ENCODE measurements at places on chromosomes 12 and 14.
A peak's percentile ranks its signal among the peaks of the same experiment; 100 is the strongest.

- peak overlapping the region; percentile 52 for H3K4me3 ChIP-seq
- H3K27me3 ChIP-seq, result peaks cover 8% of the 10 kb centered on the region
- H3K4me1 ChIP-seq, result peaks cover 72% of the 10 kb centered on the region
- no peak for DNase-seq
Observed at GRCh38 chr14:104977008-104977680, 1.0 kb downstream of the AHNAK2 start.

DNA sequence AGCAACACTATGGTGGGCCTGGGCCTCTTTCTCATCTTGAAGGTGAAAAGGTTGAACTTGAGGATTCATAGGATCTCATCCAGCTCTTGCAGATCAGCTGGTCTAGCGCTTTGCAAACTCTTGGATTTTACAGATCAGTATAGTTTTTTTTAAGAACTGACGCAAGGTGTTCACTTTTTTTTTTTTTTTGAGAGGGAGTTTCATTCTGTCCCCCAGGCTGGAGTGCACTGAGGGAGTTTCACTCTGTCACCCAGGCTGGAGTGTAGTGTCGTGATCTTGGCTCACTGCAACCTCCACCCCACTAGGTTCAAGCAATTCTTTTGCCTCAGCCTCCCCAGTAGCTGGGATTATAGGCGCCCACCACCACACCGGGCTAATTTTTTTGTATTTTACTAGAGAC lies 20.4 kb upstream of the LGMN start:
- H3K4me1 ChIP-seq, result no peaks in the 10 kb centered on the region
- no peak for DNase-seq

DNA sequence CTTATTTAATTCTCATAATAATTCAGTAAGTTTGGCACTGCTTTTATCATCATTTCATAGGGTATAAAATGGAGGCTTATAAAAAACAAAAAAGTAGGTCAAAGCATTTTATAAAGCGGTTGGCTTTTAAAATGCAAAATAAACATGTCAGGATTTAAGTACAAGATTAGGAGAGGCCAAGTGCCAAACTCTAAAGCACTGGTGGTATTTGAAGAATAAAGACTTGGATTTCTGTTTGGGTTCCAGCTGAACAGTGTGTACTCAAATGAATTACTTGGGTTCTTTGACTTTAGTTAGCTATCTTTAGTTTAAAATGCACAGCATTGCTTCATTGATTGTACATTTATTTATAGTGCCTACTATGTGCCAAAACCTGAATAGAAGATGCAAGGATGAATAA lies 966.6 kb upstream of the SEL1L start:
- DNase-seq, result no peak
- H3K27ac ChIP-seq, result no peak overlapping the region
- H3K36me3 ChIP-seq, result no peaks in the 10 kb centered on the region
- H3K4me3 ChIP-seq, result no peak overlapping the region

DNA sequence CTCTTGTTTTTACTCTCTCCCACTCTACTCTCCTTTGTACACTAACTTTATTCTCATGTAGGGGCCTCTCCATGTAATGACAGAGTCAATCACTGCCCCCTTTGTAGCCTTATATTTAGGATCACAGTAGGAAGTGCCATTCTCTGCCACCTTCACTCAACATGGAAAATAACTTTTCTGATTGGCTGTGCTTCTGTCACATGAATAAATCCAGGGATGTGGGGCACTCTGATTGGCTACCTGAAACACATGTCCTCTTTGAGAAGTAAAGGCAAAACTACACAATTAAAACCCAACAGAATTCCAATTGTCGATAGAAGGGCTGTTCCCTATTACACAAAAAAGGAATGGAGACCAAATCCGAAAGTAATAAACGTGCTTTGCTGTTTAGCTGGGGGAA lies at the start of gene RNASE9:
Gene RNASE9 (minus strand): TSS at position 87 of the 400 bp plus-strand sequence.
- DNase-seq, result no peak
- H3K4me3 ChIP-seq, result no peak within 1 kb of the TSS
- no peaks in the 10 kb centered on the region for H3K36me3 ChIP-seq
- no peaks in the 10 kb centered on the region for H3K27me3 ChIP-seq
- H3K27ac ChIP-seq, result no peak within 1 kb of the TSS

DNA sequence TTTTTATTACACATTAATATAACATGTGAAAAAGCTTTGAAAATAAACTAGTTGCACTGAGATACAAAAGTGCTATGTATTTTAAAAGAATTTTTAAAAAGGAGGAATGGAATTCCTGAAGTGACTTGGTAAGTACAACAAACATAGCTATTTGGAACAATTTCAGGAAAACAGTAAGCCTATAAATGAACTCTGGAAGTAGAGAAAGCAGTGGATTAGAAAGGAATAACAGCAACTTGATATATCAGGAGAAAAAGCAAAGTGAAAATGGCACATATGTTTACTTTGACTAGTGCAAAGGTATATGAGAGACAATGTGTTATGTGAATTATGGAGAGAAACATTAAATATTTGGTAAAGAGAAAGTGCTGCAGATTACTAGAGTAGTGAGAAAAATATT lies 811.7 kb downstream of the C12orf50 start:
- DNase-seq, result no peak

- H3K4me1 ChIP-seq, result peaks cover 96% of the 10 kb centered on the region
- no peak for DNase-seq
- no peaks in the 10 kb centered on the region for H3K36me3 ChIP-seq
- no peaks in the 10 kb centered on the region for H3K27me3 ChIP-seq
- H3K4me3 ChIP-seq, result peak overlapping the region; percentile 62
Observed at GRCh38 chr14:99737956-99738667, 54.0 kb downstream of the CYP46A1 start.

DNA sequence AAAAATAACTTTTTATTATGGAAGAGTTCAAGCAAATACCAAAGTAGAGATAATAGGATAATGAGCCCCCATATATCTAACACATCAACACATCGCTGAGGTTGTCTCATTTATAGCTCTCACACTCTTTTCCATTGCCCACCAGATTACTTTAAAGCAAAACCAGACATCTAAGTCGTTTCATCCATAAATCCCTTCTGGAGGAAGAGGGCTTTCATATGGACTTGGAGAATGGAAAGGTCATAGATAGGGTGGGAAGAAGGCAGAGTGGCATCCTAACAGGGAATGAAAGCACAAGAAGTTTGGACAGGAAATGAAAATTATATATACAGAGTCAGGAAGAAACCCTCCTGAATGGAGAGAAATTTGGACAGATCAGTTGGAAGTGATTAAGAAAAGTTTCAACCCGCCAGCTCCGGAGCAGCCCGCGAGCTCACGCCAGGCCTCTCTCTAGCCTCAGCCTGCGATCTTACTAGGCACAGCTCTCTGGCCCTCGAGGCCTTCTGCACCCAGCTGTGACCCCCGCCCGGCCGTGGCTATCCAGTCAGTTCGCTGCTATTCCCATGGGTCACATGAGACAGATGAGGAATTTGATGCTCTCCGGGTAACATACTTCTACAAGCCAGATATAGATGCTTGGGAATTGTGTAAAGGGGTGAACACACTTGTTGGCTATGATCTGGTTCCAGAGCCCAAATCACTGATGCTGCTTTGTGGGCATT lies 48.4 kb upstream of the NID2 start:
- H3K4me3 ChIP-seq, result no peak overlapping the region
- H3K36me3 ChIP-seq, result no peaks in the 10 kb centered on the region
- peak; percentile 49 for DNase-seq
- H3K27me3 ChIP-seq, result no peaks in the 10 kb centered on the region
- H3K27ac ChIP-seq, result no peak overlapping the region
- H3K4me1 ChIP-seq, result no peaks in the 10 kb centered on the region

GRCh38 chr12:94689646-94690036 lies 39.3 kb upstream of the TMCC3 start:
- peaks cover 25% of the 10 kb centered on the region for H3K4me1 ChIP-seq
- no peak for DNase-seq
- peak overlapping the region; percentile 48 for H3K27ac ChIP-seq
- H3K36me3 ChIP-seq, result no peaks in the 10 kb centered on the region

DNA sequence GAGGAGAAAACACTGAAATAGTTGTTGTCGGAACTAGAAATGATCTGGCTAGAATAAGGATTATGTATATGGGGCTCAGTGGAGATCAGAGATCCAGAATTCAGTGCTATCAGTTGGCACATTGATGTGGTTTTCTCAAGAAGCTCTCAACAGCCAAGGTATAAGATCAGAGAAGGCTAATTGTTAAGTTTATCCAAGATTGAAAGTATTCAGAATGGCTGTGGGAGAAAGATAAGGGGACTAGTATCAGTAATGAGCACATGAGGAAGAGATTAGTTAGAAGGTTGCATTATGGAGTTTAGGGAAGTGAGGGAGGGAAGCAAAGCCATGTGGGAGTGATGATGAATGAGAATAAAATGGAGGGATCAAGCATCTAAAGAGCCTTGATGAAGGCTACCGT lies 128.1 kb upstream of the MIS18BP1 start:
- no peak overlapping the region for H3K27ac ChIP-seq
- H3K36me3 ChIP-seq, result no peaks in the 10 kb centered on the region
- H3K4me1 ChIP-seq, result no peaks in the 10 kb centered on the region
- H3K4me3 ChIP-seq, result no peak overlapping the region
- no peak for DNase-seq

GRCh38 chr12:87820524-87821202 lies 208.5 kb downstream of the C12orf50 start:
- no peak for DNase-seq
- H3K36me3 ChIP-seq, result no peaks in the 10 kb centered on the region
- no peak overlapping the region for H3K27ac ChIP-seq
- no peak overlapping the region for H3K4me3 ChIP-seq

- peaks cover 17% of the 10 kb centered on the region for H3K4me1 ChIP-seq
- peak overlapping the region; percentile 82 for H3K27ac ChIP-seq
- no peaks in the 10 kb centered on the region for H3K36me3 ChIP-seq
- H3K4me3 ChIP-seq, result peak overlapping the region; percentile 48
- H3K27me3 ChIP-seq, result no peaks in the 10 kb centered on the region
Observed at GRCh38 chr12:53344824-53345485, 8.8 kb upstream of the SP7 start.

DNA sequence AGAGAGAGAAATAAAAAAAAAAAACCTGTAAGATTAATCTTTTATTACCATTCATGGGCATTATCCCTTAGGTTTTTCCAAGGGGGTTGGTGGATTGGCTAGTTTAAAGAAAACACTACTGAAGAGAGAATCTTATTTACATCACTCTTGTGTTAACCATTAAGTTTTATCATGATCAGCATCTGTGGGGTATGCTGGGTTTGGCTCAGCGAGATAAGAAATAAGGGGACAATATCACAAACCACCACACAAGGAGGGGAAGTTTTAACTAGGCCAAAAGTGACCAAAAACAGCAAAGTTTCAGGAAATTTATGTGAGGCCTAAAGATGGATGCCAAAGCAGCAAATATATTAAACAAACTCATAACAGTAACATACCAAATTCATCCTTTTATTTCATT lies 548.6 kb downstream of the SLC16A7 start:
- H3K27ac ChIP-seq, result no peak overlapping the region
- H3K4me1 ChIP-seq, result no peaks in the 10 kb centered on the region
- no peaks in the 10 kb centered on the region for H3K27me3 ChIP-seq
- no peak overlapping the region for H3K4me3 ChIP-seq
- H3K36me3 ChIP-seq, result no peaks in the 10 kb centered on the region
- no peak for DNase-seq

- no peaks in the 10 kb centered on the region for H3K27me3 ChIP-seq
- H3K27ac ChIP-seq, result no peak overlapping the region
- DNase-seq, result no peak
Observed at GRCh38 chr12:106018286-106018685, 120.5 kb downstream of the NUAK1 start.

GRCh38 chr12:88490425-88490824 lies 89.8 kb downstream of the KITLG start:
- no peaks in the 10 kb centered on the region for H3K27me3 ChIP-seq
- H3K4me1 ChIP-seq, result no peaks in the 10 kb centered on the region
- no peak overlapping the region for H3K27ac ChIP-seq
- no peaks in the 10 kb centered on the region for H3K36me3 ChIP-seq
- DNase-seq, result no peak
- no peak overlapping the region for H3K4me3 ChIP-seq

- H3K36me3 ChIP-seq, result no peaks in the 10 kb centered on the region
- no peaks in the 10 kb centered on the region for H3K4me1 ChIP-seq
- H3K4me3 ChIP-seq, result no peak overlapping the region
- no peak for DNase-seq
- no peaks in the 10 kb centered on the region for H3K27me3 ChIP-seq
Observed at GRCh38 chr12:9951026-9951675, 19.0 kb upstream of the CLEC2A start.

GRCh38 chr12:121960541-121960940 lies 42.1 kb downstream of the CFAP251 start:
- no peak for DNase-seq
- no peak overlapping the region for H3K4me3 ChIP-seq
- H3K4me1 ChIP-seq, result peaks cover 4% of the 10 kb centered on the region
- no peaks in the 10 kb centered on the region for H3K27me3 ChIP-seq

- H3K27me3 ChIP-seq, result no peaks in the 10 kb centered on the region
- no peak overlapping the region for H3K4me3 ChIP-seq
- H3K4me1 ChIP-seq, result no peaks in the 10 kb centered on the region
- H3K27ac ChIP-seq, result no peak overlapping the region
Observed at GRCh38 chr12:127306604-127307215, 960.3 kb upstream of the TMEM132C start.

DNA sequence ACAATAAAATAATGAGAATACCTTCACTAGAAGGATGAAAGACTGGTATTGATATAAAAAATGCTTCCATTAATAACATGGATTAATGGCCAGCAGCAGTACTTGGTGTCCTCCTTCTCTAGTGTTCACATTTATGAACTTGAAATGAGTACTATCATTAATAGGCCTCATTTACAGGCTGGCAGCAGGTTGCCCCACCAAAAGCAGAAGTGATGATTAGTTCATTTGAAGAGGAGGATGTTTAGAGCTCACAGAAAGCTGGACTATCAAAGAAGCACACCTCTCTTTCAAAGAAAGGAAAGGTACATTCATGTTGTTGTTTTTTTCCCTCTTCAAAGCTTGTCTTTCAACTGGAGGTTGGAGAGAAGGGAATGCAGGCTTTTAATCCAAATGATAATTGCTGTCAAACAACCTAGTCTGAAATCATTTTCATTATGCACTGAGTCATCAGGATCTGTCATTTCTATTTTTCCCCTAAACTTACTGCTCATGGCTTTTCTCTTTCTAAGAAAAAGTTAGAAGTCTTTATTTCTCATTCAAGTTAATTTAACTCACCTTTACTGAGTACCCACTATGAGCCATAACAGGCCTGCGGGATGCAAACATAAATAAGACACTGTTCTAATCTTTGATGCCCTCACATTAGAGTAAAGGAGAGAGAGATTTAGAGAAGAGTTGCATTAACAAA lies 157.9 kb upstream of the GRIP1 start:
- no peaks in the 10 kb centered on the region for H3K4me1 ChIP-seq
- H3K27me3 ChIP-seq, result no peaks in the 10 kb centered on the region
- H3K4me3 ChIP-seq, result no peak overlapping the region
- H3K27ac ChIP-seq, result no peak overlapping the region

- H3K36me3 ChIP-seq, result no peaks in the 10 kb centered on the region
- no peaks in the 10 kb centered on the region for H3K4me1 ChIP-seq
- H3K27ac ChIP-seq, result no peak overlapping the region
- no peak overlapping the region for H3K4me3 ChIP-seq
- DNase-seq, result no peak
- no peaks in the 10 kb centered on the region for H3K27me3 ChIP-seq
Observed at GRCh38 chr14:50171895-50172294, 55.5 kb upstream of the VCPKMT start.
